MM.1S (cell line): ENCODE measurements at places on chromosomes 7 and 10.

- no peak for DNase-seq
These were observed 57.3 kb downstream of the FAM53B start for GRCh38 chr10:124686707-124687376.

DNA sequence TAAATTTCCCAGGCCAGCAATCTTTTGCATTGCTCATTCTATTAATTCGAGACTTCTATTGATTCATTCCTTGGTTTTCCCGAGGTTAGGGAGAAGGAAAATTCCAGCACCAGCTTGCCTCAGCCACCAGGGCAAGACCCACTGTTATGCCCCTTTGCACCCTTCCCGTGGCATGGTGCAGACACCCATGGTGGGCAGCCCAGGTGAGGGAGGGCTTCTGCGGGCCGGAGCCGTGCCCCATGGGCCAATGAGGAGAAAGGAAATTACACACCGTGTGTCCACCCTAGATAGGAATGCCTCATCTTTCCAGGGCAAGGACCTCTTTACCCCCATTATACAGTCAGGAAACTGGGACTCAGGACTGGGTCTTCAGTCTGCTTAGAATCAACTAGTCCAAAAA, 4.5 kb upstream of the GRID1 start:
- no peak for DNase-seq

GRCh38 chr7:121366852-121367431, 29.2 kb downstream of the FAM3C start:
- DNase-seq = peak; percentile 45

GRCh38 chr10:118958984-118959925, 70.3 kb upstream of the NANOS1 start:
- DNase-seq = no peak

GRCh38 chr10:115278294-115278693, 185.1 kb downstream of the ATRNL1 start:
- no peak for DNase-seq

GRCh38 chr7:74483402-74484336, 30.0 kb downstream of the GTF2IRD1 start:
- no peak for DNase-seq
